ENCODE measurements at places on chromosomes 2 and 18.

DNA sequence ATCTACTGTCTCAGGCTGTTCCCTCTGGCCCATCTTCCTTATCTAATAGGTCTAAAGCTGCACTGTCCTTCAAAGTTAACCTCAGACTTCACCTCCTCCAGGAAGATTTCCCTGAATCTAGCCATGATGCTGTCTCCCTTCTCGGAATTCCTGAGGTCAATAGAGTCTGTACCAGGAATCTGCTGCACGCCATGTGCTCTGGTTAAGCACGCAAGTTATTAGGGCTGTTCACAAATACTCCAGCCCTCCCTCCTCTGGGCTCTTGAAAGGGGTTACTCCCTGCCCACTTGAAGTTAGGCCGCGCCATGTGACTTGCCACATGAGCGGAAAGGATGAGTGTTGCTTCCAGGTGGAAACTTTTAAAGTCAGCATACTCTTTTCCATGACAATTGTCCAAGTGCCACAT is 43.6 kb downstream of the MCFD2 start:
- DNase-seq: no peak

- DNase-seq: no peak
Measured at GRCh38 chr18:65221736-65222135, 529.1 kb upstream of the CDH7 start.

- no peak for DNase-seq
Measured at GRCh38 chr2:233271693-233272092, 20.2 kb downstream of the ATG16L1 start.

DNA sequence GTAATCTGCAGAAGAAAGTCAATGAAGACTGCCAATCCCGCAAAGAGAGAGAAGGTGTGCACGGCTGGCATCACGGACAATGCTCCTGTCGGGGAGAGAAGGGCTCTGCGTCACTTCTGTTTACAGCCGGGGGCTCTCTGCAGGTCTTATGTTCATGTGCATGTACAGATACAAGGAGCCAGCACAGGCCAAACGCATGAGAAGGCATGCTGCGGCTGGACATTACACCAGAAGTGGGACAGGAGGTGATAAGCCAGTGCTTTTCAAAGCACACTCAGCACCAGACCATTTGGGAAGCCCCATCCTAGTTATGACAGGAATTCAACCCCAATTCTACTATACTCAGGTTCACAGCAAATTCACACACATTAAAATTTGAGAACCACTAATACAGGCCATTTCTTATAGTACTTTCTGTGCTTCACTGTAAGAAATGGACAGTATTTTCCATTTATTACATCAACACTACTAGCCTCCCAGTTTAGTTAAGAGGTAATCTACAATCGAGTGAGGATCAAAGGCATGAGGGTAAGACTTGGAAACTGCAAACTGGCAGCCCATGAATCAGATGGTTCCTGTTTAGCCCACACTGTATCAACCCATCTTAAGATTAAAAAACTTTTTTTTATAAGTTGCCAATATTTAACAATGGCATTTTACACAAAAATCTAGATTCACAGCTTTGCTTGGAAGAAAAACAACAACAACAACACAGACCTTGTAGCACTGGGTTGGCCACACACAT is 38.2 kb downstream of the RMC1 start:
- DNase-seq: no peak

DNA sequence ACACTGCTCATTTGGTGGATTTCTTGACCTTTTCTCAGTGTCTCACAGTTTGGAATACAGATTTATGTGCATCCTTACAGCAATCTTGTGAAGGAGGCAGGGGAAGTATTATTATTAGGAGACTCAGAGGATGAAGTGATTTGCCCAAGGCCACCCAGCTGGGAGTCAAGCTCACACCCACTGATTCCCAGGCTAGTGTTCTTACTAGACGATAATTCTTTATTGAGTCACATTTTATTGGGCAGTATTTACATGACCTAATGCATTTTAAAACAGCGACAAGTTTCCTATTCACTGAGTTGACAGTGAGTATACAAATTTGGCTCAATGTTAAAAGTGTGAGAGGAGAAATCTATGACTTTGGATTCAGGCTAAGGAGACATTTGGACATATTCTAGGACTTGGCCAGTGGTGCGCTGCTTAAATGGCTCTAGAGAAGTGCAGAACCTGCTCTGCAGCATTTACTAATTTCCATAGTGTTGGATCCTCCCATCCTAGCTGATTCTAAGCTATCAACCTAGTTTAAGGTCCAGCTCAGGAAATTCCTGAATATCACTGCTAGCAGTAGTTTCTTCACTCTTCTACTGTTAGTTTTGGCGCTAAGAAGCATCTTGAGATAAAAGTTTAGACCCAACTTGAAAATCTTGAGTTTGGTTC is 199.3 kb downstream of the MTX2 start:
- DNase-seq: no peak

- no peak for DNase-seq
Measured at GRCh38 chr2:195838002-195838401, 181.0 kb downstream of the SLC39A10 start.

DNA sequence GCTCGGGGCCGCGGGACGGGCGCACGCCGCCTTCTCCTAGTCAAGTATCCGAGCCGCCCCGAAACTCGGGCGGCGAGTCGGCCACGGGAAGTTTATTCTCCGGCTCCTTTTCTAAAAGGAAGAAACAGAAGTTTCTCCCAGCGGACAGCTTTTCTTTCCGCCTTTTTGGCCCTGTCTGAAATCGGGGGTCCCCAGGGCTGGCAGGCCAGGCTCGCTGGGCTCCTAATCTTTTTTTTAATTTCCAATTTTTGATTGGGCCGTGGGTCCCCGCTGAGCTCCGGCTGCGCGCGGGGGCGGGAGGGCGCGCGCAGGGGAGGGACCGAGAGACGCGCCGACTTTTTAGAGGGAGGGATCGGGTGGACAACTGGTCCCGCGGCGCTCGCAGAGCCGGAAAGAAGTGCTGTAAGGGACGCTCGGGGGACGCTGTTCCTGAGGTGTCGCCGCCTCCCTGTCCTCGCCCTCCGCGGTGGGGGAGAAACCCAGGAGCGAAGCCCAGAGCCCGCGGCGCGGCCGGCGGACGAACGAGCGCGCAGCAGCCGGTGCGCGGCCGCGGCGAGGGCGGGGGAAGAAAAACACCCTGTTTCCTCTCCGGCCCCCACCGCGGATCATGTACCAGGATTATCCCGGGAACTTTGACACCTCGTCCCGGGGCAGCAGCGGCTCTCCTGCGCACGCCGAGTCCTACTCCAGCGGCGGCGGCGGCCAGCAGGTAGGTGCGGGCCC is 617 bp downstream of the FOSL2 start:
- DNase-seq: no peak

DNA sequence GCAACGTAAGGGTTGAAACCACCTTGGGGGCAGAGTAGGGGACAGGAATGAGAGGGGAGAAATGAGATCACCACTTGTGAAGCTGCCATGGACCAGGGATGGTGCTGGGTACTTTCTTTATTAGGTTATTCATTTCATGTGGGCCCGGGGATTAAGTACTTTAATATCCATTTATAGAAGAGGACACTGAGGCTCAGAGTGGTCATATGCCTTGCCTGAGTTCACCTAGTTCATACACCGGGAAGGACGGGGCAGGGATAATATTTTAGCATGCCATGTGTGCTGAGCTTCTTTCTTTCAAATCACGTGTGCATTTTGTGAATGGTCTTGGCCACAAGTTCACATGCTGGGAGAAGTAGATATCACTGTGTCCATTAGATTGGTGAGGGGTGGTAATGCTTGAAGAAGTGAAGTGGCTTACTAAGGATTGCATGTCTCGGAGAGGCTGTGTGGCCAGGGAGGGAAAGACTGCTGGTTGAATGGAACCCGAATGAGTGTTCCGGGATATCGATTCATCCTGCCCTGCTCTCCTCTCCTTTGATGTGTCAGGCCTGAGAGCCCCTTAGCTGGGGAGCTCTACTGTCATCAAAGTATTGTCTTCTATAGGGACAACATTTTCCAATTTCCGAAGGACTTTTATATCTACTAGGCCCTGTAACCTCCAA is 187.1 kb downstream of the MYCN start:
- no peak for DNase-seq

DNA sequence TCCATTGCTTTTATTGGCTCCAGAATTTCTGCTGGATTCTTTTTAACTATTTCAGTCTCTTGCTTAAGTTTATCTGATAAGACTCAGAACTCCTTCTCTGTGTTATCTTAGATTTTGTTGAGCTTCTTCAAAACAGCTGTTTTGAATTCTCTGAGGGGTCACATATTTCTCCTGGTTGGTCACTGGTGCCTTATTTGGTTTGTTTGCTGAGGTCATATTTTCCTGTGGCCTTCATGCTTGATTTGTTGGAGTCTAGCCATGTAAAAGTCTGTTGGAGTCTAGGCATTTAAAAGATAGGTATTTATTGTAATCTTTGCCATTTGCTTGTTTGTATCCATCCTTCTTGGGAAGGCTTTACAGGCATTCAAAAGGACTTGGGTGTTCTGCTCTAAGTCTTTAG is 398.7 kb downstream of the DSEL start:
- DNase-seq: no peak

DNA sequence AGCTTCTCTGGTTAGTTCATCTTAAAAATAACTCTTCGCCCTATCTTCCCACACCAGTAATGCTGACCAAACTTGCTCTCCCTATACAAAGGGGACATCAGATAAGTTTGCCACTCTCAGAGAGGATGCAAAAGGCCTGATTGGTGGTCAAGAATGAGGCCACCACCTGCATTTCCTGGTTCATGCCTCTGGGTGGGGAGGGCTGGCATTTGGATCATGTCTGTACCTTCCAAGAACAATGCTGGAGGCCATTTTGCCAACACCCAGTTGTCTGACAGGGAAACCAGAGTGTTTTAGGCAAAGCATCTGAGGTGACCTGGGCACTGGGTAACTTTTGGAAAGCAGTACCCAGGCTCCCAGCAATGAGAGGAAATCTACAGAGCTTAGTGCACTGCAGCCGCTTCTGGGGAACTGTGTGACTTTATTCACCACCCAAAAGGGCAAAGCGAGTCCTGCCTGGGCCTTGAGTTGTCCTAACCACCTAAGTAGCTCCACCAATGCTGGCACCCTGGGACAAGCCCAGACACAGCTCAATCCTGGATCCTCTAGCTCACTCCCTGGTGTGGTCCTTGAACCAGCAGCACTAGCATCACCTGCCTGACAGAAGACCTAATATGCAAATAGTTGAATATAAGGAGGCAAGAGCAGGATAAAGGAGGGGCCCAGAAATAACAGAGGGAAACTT is 35.1 kb downstream of the CAPN13 start:
- no peak for DNase-seq

GRCh38 chr2:78973630-78974029 is 51.9 kb upstream of the REG3G start:
- no peak for DNase-seq

DNA sequence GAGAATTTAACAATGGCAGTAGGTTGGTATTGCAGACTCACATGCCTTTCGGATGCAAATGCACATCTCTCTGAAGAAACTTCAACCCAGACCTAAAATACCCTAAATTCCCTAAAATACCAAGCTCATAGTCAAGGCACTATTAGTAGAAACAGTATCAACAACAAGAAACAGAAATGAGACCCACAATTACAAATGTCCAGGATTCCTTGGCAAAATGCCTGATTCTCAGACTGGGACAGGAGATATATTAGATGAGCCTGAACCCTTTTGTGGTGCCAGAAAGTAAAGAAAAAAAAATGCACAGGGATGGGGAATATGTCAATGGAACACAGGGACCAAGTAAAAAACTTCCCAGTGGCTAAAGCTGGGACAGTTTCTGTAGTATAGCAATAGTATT is 77.2 kb downstream of the NAT8 start:
- DNase-seq: no peak

DNA sequence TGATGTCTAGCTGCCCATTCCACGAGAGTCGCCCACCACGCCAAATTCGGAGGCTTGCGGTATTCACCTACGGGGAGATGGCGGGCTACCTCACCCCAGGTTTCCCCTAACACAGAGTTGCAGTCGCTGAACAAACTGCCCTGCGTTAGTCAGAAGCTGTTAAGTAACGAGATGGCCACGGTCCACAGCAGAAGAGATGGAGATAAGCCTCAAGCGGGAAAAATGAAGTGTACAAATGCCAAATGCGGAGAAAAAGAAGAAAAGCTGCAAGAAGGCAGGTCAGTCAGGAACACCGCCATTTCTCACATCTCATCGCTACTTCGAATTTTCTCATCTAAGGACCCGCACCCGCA is 425 bp downstream of the ASB3 start:
- peak; percentile 2 for DNase-seq

DNA sequence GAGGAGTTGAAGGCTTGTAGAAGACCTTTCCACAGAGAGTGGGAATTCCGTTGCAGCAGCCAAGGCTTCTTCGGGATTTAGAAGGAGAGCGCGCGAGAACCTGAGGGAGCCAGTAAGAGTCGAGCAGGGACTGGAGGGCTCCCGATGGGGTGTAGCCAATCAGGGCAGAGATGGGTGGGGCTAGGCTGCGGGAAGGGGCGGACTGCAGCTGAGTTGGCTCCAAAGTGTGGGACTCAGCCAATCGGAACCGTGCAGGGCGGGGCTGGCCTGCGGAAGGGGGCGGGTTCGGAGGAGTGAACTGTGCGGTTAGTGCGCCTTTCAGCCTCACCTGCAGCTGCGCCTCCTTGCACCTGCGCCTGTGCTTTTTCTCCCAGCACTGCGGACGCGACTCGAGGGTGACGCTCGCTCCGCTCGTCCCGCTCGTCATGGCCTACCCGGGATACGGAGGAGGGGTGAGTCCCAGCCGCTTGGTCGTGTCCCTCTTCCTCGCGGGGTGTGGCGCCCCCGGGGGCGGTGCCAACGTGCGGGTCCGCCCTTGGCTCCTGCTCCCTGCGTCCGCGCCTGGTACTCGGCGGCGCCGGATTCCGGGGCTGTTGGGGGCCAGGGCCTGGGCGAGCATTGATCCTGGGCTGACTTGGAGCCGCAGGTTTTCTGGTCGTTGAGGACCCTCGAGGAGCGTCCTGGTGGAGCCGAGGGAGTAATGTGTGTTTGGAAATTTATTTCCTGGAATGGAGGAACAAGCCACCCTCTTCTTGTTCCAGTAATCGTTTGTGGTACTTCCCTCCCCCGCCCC is at the start of gene GCA:
GCA (plus strand) TSS at position 309 of the 793 bp plus-strand sequence; CDS start at position 426, 117 bp downstream.
- peak; percentile 98 for DNase-seq
